ENCODE measurements at places on chromosomes 7 and 10.

GRCh38 chr10:125756196-125756595 is 19.4 kb downstream of the MMP21 start:
- DNase-seq = no peak

- DNase-seq = no peak
These were observed 59.8 kb downstream of the BTAF1 start for GRCh38 chr10:91983416-91983815.

DNA sequence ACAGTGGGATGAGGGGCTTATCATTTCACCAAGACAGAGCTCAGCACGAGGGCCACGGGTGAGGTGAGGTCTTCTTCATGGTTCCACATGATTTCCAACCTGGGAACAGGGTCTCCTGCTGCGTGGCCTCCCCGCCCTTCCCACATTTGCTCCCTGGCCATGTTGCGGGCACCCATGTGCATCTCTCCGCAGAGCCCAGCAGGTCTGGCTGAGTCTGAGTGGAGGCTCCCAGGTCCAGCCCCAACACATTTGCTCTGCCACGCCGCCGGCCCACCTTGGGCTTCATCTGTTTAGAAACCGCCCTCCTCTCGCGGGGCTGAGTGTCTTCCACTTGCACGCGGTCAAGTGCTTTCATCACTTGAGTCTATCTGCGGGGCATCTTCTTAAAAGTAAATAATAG is 14.8 kb upstream of the PRKAR1B start:
- no peak for DNase-seq

- DNase-seq = no peak
These were observed 34.4 kb upstream of the GRM8 start for GRCh38 chr7:127287133-127287532.

GRCh38 chr7:100894860-100895700 is 608 bp downstream of the ACHE start:
- peak; percentile 62 for DNase-seq

GRCh38 chr7:36315309-36315944 is 74.2 kb upstream of the ANLN start:
- no peak for DNase-seq

GRCh38 chr10:67476201-67476600 is 219.8 kb downstream of the CTNNA3 start:
- no peak for DNase-seq

DNA sequence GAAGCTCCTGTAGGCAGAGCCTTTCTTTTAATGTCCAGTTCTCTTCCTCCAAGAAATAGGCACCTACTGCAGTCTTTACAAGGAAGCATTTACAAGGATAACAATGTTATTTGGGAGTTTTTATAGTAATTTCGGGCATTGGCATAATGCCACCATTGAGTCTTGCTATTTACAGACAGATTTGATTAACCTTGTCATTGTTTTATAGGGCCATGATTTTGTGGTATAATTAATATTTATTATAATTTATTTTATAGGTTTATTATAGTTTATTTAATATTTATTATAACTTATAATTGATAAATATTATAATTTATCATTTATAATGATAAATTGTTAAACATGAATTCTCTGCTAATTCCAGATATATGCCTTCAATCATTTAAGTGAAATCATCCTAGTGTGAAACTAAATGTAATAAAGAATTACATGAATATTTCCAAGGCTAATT is 573 bp upstream of the POT1 start:
- DNase-seq = no peak

- DNase-seq = no peak
These were observed 63.0 kb upstream of the SP4 start for GRCh38 chr7:21364801-21365271.

DNA sequence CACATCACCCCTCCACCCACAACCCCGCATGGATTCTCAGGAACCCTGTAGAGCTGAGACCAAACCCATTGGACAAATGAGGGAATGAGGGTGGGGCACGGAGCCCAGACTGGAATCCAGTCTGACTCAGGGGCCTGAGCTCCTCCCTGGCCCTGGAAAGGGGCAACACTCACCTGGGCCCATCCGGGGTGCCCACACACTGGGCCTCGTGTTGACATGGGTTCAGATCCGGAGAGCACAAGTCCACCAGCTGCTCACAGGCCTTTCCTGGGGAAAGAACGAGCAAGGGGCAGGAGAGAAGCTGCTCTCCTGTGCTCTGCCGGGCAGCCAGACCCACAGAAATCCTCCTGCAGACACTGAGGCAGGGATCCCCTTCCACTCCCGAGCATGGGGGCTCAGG is 172.2 kb downstream of the SLIT1 start:
- no peak for DNase-seq

GRCh38 chr7:2157473-2158279 is 75.1 kb downstream of the MAD1L1 start:
- no peak for DNase-seq

DNA sequence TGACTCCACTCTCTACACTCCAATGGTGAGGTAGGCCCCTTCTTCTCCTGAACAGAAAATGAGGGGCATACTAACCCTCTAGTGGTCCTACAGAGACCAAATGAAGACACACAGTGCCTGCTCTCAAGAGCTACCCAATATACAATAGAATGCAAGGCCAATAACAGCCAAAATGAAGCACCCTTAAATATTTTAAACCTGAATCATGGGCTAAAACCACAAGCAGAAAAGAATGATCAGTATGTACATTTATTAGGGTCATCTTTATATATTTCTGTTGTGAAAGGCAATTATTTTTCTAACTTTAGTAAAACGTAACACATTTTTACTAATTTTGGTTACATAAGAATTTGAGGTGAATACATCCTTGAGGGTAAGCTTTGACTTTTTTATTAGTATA is 49.9 kb upstream of the COL1A2 start:
- no peak for DNase-seq

- DNase-seq = no peak
These were observed 29.8 kb upstream of the ZNF746 start for GRCh38 chr7:149527414-149527813.

- DNase-seq = no peak
These were observed 14.0 kb upstream of the ATXN7L1 start for GRCh38 chr7:105890290-105890997.

DNA sequence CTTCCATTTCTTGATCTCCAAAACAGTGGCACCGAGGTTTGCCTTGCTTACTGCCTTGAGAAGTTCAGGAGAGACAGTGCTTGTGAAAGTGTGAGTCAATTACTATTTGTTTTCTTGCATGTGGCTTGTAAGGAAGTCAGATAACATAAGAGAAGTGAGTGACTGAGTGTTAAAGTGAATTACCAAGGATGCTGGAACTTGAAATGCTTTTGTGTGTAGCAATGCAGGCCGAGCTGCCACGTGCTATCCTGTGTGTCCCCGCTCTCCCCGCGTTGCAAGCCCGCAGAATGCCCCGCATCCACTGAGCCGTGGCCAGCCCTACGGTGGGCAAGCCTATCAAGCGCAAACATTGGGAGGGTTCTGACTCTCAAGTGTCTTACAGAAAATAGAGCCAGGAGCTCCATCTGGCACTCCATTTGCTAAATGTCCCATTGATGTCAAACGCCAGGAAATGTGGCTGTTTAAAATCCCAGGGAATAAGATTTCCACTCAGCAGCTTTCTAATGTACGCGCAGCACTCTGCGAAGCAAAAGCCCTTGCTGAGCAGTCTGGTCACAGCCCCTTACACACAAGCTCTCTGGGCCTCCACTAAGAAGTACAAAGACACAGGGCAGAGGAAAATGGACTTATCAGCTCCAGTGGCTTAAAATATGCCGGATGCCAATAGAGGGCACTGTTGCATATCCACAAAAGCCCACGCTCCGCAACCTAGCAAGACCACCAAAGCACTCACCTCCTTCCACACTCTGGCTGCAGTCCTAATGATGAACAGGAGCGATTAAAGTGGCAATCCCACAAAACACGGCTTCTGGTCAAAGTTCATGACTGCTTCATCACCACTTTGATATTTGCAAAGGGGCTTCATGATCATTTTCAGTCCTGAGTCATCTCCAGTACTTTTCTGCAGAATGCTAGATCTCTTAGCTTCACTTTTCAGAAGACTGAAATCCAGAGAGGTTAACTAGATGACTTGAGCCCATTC is 158.0 kb upstream of the ITGB1 start:
- DNase-seq = no peak

GRCh38 chr10:12720217-12720981 is 281.1 kb downstream of the CCDC3 start:
- no peak for DNase-seq

GRCh38 chr10:11249152-11249807 is 231.6 kb downstream of the CELF2 start:
- DNase-seq = no peak

- DNase-seq = no peak
These were observed 618.3 kb downstream of the LRMDA start for GRCh38 chr10:76049581-76050290.

- no peak for DNase-seq
These were observed 117.1 kb upstream of the GATA3 start for GRCh38 chr10:7937315-7937945.

- DNase-seq = no peak
These were observed 2.3 kb downstream of the CCDC136 start for GRCh38 chr7:128794020-128794419.

- DNase-seq = no peak
These were observed 28.7 kb downstream of the CHST15 start for GRCh38 chr10:124064676-124065075.

DNA sequence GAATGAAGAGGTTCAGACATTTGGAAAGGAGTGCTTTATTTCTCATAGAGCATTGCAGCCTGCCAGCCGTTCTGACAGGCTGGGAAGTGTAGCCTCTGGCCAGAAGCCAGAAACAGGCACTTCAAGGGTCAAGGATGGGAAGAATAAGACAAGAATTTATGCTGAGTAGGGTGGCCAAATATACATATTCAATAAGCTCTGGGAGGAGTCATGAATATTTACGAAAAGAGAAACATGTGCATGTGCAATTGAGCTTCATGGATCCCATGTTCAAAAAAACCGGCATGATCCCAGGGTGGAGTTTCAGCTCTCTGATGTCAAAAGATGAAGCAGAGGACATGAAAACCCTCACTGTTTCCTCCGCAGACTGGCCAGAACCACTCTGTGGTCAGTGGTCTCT is 32.9 kb downstream of the TLX1 start:
- no peak for DNase-seq

DNA sequence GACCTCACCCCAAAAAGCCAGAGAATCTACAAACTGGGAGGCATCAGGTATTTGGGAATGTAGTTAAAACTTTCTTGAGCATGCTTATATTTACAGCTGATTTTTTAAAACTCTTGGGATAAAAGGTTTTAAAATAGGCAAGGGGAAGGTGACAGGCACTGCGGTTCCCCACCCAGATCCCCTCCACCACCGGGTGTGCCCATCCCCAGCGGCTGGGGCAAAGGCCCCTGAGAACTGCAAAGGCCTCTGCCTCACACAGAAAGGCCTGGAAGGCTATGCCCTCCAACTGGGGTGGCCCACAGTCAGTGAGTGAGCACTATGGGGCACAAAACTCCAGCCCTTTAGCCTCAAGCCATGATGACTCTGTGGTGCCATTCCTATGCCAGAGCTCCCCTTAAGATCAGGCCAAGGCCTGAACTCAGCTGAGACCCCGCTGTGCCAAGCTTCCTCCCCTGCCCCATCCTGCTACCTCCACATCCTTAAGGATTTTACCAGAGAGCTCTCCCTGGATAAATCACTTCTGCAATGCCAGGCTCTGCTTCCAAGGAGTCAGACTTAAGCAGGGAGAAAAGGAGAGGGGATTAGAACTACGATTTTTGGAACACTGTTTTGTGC is 299.1 kb downstream of the GRID1 start:
- DNase-seq = no peak

DNA sequence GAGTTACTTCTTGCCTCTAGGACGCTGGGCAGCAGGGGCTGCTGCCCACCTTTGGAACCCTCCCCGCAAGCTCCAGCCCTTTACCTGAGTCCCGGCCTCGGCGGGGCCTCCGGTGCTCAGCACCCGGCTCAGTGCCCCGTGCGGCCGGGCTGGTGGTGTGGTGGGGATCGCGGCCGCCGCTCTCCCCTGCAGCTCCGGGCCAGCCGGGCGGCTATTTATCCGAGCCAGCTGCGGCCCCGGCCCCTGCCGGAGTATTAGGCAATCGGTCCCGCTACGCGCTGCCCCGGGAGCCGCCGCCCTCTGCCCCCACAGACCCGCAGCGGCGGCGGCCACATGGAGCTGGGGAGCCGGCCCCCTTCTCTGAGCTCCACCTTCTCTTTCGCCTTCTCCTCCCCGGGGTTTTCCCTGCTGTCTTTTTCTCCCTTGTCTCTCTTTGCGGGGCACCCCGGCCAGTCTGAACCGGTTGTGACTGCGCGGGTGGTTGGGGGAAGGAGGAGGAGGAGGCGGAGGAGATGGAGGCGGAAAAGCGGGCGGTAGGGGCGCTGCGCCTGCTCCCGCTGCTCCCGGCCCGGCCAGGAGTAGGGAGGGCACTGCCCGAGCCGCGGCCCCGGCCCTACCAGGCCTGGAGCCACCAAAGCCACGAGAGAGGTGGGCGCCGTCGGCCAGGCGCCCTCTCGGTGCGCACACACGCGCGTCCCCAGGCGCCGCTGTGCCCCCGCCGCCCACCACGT is at the start of gene SLC16A9:
TSS of gene SLC16A9 (minus strand) at position 456 of the 731 bp plus-strand sequence. CDS start 25,559 bp downstream, outside the sequence.
- no peak for DNase-seq

DNA sequence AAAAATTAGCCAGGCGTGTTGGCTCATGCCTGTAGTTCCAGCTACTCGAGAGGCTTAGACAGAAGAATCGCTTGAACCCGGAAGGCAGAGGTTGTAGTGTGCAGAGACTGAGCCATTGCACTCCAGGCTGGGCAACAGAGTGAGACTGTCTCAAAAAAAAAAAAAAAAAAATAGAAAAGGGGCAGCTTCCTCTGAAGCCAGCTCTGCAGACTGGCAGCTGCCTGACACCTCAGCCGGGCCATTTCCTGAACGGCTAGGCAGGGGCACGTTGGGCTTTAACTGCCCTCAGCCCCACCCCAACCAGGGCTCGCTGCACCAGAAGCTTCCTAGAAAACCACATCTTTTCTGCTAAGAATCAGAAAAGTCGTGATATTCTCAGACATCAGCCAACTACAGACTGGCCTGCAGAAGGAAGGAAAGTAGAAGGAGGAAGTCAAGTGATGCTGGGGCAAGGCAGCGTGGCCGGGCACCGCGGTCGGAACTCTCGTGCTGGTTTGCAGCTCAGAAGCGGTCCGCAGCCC is 38.0 kb downstream of the PRKAG2 start:
- peak; percentile 59 for DNase-seq

DNA sequence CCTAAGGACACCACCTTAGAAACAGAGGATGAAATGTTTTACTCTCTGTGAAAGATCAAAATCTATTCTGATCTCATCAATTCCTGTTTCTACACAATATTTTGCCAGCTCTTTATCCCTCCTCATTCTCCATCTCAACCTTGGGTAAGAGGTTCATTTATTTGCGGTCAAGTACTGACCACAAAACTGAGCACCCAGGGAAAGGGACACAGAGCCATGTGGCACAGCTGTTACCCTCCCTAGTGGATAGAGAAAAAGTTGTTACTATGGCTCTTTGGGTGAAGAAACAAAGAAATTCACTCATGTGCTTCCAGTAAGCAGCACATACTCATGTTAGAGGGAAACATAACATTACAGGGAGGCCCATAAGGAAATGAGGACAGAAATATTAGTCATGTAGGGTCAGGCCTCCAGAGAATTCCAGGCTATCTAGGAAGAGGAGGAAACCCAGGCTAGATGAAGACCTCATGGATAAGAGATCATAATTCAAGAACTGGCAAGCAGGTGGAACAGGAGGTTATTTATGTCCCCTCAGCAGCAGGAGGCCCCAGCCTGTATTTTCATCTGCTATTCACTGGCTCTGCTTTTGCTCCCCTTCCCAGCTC is 114.5 kb downstream of the ATE1 start:
- no peak for DNase-seq
